ENCODE measurements at places on chromosomes 2 and 18.

- DNase-seq: no peak
Measured at GRCh38 chr18:8084160-8084559, 517.0 kb downstream of the PTPRM start.

DNA sequence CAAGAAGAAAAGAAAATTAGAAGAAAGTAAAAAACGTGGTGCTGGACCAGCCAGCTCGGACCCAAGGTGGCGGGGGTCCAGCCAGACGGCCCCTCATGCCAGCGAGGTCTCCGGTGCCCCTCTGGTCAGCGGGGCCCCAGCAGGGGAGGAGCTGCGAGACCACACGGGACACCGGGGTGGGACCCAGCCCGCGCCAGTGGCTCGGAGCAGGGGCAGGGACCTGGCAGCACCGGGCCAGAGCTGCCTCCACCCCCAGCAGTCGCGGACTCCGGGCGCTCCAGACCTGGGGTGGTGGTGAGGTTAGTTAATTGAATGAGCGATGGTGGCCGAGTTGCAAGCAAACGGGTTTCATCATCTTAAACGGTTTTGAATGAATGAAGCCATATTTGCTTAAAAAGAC lies 289.9 kb upstream of the MC4R start:
- DNase-seq: no peak

DNA sequence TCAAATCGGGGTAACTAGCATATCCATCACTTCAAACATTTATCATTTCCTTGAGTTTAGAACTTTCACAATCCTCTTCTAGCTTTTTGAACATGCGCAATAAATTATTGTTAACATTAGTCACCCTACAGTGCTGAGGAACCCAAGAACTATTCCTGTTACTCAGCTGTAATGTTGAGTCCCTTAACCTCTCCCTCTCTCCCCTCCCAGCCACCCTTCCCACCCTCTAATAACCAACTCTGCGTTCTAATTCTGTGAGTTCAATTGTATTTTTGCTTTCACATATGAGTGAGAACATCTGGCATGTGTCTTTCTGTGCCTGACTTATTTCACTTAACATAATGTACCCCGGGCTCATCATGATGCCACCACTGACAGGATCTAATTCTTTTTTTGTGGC lies 78.6 kb upstream of the RANBP2 start:
- DNase-seq: no peak

GRCh38 chr2:157839162-157839801 lies 36.8 kb downstream of the ACVR1 start:
- DNase-seq: no peak

GRCh38 chr2:149732001-149732685 lies 144.6 kb upstream of the MMADHC start:
- DNase-seq: no peak

- DNase-seq: no peak
Measured at GRCh38 chr2:23532391-23533337, 147.7 kb downstream of the KLHL29 start.
